ENCODE measurements at places on chromosomes 16 and 17. TPM values are rescaled to one million over a fixed set of nuclear protein-coding genes. Genes with fewer than 3 reads are reported as not detected.

DNA sequence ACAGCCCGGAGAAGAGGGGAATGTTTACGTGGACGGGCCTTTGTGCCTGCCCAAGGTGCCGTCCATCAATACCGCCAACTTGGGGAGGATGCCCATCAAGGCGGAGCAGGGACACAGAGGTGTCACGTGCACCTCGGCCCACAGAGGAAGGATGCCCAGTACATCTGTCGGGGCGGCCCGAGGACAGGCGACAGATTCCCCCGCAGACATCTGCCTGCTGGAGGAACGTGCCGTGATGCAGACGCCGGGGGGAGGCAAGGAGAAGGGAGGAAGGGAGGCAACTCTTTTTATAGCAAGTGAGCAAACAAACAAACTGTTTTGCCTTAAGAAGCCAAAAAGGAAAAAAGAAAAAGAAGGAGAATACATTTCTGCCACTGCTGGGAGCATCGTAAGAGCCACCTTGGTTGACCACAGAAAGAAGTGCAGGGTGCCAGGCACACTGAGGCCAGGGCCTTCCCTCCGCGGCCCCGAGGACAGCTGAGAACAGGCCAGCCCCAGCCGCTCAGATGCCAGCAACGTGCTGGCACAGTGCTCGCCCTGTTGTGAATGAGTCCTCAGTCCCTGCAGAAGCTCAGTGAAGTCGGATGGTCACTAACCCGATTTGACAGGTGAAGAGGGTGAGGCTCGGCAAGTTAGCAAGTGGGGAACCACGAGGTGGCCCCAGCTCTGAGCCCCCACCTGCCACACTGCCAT, 146.4 kb downstream of the RBFOX3 start:
- no peak for DNase-seq

PDE6G gene
- total RNA-seq: not detected

NUP88 gene
- total RNA-seq: 72.1 TPM

DNA sequence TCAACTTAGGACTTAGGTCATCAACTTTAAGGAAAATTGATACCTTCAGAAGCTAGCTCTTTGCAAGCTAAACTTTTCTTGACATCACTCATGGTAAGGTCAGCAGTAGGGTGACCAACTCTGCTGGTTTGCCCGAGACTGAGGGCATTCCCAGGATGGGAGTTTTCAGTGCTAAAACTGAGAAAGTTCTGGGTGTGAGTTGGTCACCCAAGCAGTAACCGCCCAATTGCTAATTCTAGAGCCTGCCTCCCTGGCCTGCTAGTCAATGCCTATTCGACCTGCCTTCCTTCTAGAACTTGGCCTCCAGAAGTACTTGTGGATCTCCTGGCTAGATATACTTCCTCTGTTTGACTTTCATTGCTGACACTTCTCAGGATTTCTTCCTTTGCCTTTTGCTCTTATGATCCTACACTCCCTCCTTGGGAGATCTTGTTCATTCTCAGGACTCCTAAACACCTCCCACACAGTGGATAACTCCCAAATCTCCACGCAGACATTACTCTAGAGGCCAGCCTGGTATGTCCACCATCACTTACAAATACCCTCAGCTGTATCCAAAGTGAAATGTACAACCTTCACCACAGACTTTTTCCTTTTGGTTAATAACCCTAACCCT, 10.5 kb upstream of the MYO18A start:
- no peak for DNase-seq

- no peak for DNase-seq
These were observed 3.3 kb upstream of the STARD3 start for GRCh38 chr17:39633570-39634183.
